Stimulated activated CD8-positive, alpha-beta memory T cell treated with anti-CD3 and anti-CD28 coated beads, Interleukin-4, amount 100 ng/mL, for 1 hour (primary cell): ENCODE measurements at places on chromosomes 3 and 15.

- no peak for DNase-seq
Observed at GRCh38 chr3:74756674-74757073, 142.2 kb upstream of the CNTN3 start.

DNA sequence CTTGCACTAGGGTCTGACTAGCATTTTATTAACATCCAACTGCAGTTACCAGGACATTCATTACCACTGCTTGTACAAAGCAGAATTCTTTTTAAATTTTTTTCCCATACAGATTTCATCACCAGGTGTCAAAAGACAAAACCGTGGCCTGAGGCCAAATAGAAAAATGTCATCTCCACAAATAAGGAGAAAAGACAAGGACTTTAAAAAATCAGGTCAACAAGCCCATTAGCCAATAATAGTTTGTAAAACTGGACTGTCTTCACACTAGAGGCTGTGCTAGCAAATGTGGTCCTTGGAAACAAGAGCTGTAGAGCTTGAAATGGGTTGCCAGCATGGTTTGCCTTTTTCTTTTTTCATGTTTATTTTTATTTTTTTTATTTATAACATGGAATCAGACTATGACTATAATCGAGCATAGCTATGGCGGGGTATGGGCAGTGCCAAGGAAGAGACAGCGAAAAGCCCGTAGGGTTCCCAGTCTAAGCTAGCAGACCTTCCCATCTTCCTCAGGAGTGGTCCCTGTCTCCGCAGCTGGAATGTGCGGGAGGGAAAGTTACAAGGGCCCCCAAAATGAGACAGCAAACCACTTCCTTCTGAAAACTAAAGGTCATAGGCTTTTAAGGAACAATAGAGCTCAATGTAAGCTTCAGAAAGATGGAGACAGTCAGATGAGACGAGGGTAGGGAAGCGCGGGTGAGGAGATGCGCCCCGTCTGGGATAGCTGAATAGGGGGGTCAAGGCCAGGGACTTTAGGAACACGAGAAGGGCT is 1.5 kb downstream of the PTPN9 start:
- DNase-seq: no peak

- DNase-seq: no peak
Observed at GRCh38 chr3:161310649-161311423, 60.5 kb downstream of the SPTSSB start.

- no peak for DNase-seq
Observed at GRCh38 chr3:145936971-145937370, 224.0 kb downstream of the PLOD2 start.

- DNase-seq: no peak
Observed at GRCh38 chr15:33679061-33679460, 289.2 kb upstream of the CHRM5 start.

GRCh38 chr3:52847241-52847640 is 12.4 kb upstream of the MUSTN1 start:
- no peak for DNase-seq

DNA sequence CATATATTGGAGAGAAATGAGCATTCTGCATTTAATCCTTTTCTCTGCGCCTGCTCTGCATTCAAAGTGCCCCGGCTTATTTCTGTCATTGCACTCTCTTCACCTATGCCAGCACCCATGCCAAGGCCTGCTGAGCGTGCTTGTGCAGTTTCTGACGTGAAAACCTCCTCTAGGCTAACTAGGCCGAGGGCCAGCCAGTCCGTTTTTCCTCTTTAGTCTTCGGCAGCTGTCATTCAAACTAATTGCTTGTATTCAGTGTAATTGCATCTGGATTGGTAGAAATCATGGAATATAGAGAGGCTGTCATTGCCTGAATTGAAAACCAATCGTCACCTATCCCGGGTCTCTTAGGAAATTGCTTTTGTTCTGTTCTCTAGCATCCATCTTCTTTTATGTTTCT is 94.0 kb downstream of the ARPP21 start:
- no peak for DNase-seq

- no peak for DNase-seq
Observed at GRCh38 chr3:128067489-128067888, 15.3 kb downstream of the SEC61A1 start.

GRCh38 chr15:63191895-63192618 is 2.7 kb downstream of the RAB8B start:
- DNase-seq: no peak

- no peak for DNase-seq
Observed at GRCh38 chr3:3355442-3355841, 176.0 kb upstream of the CRBN start.

DNA sequence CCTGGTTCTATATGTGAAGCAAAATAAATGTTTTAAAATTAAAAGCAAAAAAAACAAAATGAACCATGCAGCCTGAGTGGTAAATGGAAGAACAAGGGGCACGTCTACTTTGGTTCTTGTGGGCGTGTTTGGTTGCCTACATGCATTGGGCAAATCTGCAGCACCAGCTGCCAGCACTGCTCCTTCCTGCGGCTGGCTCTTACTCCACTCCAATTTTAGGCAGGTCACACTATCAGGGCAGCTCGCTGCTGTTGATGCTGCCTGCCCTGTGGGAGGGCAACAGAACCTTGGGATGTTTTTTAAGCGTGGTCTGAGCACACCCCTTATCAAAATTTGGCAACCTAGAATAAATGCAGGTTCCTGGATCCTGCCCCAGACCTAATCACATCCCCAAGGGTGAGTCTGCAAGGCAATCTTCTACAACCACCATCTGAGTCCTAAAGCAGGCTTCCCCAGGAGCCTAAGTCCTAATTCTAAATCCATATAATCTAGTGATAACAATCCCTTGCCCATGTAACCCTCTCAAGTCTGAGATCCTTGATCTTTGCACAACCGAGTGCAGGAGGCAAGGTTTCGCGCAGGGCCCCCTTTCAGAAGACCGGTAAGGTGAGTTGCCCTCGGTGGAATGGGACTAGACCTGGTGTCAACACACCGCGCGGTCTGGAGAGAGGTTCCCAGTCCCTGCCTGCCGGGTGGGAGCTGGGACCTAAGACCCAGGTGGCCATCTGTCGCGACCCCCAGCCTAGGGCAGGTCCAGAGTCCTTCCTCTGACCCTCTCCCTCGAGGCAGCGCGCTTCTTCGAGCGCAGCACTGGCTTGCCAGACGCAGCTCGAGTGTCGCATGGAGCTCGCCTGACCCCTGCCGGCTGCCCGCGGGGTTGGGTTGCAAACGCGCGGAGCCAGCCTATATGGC is 15.9 kb downstream of the IVD start:
- DNase-seq: peak; percentile 67

- peak; percentile 39 for DNase-seq
Observed at GRCh38 chr3:14124223-14124614, 451 bp downstream of the CHCHD4 start.
